ENCODE measurements at places on chromosomes 3 and 15.

- no peak for DNase-seq
These were observed 313.5 kb downstream of the PYDC2 start for GRCh38 chr3:191774485-191774884.

GRCh38 chr15:81500081-81500480, 126.1 kb upstream of the TMC3 start:
- DNase-seq: no peak

DNA sequence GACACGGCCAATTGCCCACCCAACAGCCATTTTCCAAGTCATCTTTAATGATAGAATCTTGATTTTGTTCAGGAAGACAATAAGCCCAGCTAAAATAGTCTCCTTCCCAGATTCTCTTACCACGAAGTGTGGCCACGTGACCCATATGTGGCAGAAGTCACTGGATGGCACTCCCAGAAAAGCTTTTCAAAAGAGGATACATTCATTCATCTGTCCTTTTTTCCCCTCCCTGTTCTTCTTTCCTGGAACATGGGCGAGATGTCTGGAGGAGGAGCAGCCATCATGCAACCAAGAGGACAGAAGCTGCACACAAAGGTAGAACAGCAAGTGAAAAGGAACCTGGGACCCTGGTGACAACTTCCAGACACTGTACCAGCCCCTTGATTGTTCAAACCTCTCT, 174.7 kb downstream of the UACA start:
- no peak for DNase-seq

DNA sequence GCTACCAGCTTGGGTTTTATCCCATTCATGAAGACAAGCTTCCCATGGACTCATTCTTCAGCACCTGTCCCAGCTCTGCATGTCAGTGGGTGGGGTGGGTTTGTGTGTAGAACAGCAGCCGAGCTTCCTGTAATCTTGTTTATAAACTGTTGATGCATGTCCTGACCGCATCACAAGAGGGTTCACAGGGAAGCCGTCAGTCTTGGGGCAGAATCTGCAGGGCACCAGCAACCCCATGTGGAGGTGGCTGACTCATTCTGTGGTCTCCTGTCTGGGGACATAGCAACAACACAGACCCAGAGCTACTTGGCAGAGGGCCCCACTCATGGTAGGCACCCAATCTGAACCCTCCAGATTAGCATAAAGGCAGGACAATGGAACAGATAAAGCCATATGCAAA, 35.6 kb downstream of the DAPK2 start:
- peak; percentile 84 for DNase-seq

All from activated CD4-positive, alpha-beta T cell treated with anti-CD3 and anti-CD28 coated beads, Interleukin-2, amount 50 U/mL, for 4 hours (primary cell).